ENCODE measurements at places on chromosomes 1 and 21. TPM values are rescaled to one million over a fixed set of nuclear protein-coding genes. Genes with fewer than 3 reads are reported as not detected.

The JAM2 gene
- 6.4 TPM for total RNA-seq

The FMO2 gene
- not detected for total RNA-seq

The HRNR gene
- not detected for total RNA-seq

The GMEB1 gene
- 26.4 TPM for total RNA-seq

The PPIAL4G gene
- not detected for total RNA-seq

The PRAMEF25 gene
- not detected for total RNA-seq

The OLFML3 gene
- 91.1 TPM for total RNA-seq

The PDC gene
- not detected for total RNA-seq

The KRTAP21-2 gene
- total RNA-seq: not detected

The MANEAL gene
- 6.4 TPM for total RNA-seq

The CRB1 gene
- total RNA-seq: 0.11 TPM

The NHLH2 gene
- 1.8 TPM for total RNA-seq

The S1PR1 gene
- 3.2 TPM for total RNA-seq

The CLEC20A gene
- not detected for total RNA-seq

The SLC44A5 gene
- total RNA-seq: 1.6 TPM

The ARMH1 gene
- total RNA-seq: 0.78 TPM

The SLC16A4 gene
- total RNA-seq: 0.30 TPM

The JTB gene
- 90.3 TPM for total RNA-seq

The OR2W3 gene
- total RNA-seq: 0.17 TPM

The GFI1 gene
- total RNA-seq: 0.35 TPM

The NFASC gene
- 21.0 TPM for total RNA-seq

The TP73 gene
- 5.7 TPM for total RNA-seq
